ENCODE measurements at places on chromosomes 1 and 21.

GRCh38 chr1:39901714-39902459 lies at the start of gene MYCL:
Gene MYCL, minus strand, starts transcription at chr1:39901917. Its CDS starts 483 bp downstream, at chr1:39901434.
- peak; percentile 91 for DNase-seq

- DNase-seq: no peak
These were observed 59.0 kb downstream of the IRF2BP2 start for GRCh38 chr1:234551032-234551378.

GRCh38 chr1:227766015-227766634 lies 30.9 kb downstream of the SNAP47 start:
- DNase-seq: peak; percentile 71

- DNase-seq: no peak
These were observed 398 bp downstream of the PTPRU start for GRCh38 chr1:29236712-29237128.
